ENCODE measurements at places on chromosomes 6 and 20. TPM values are rescaled to one million over a fixed set of nuclear protein-coding genes. Genes with fewer than 3 reads are reported as not detected.

Gene KHDC1L
- total RNA-seq: not detected

Gene CENPB
- 45.4 TPM for total RNA-seq

Gene MOXD1
- total RNA-seq: 4.3 TPM

Gene C20orf141
- total RNA-seq: not detected

Gene TSPYL1
- 92.8 TPM for total RNA-seq

Gene ADAM33
- total RNA-seq: 6.8 TPM

Gene SLC2A10
- 5.8 TPM for total RNA-seq

Gene ZC2HC1B
- 0.49 TPM for total RNA-seq

Gene TUBB2B
- 0.66 TPM for total RNA-seq

Gene PRR18
- 0.28 TPM for total RNA-seq

Gene TMEM74B
- not detected for total RNA-seq

Gene TFAP2D
- total RNA-seq: not detected

Gene C6orf89
- total RNA-seq: 37.9 TPM

GRCh38 chr20:46774943-46775560, 65.6 kb downstream of the SLC2A10 start:
- H3K27ac ChIP-seq: no peak overlapping the region
- no peak for DNase-seq
- no peak overlapping the region for H3K4me3 ChIP-seq
- no peaks in the 10 kb centered on the region for H3K36me3 ChIP-seq
- no peaks in the 10 kb centered on the region for H3K4me1 ChIP-seq
- peaks cover 66% of the 10 kb centered on the region for H3K27me3 ChIP-seq

- peaks cover 8% of the 10 kb centered on the region for H3K4me1 ChIP-seq
- no peak overlapping the region for H3K4me3 ChIP-seq
These were observed 13.9 kb upstream of the CST7 start for GRCh38 chr20:24935140-24935539.

DNA sequence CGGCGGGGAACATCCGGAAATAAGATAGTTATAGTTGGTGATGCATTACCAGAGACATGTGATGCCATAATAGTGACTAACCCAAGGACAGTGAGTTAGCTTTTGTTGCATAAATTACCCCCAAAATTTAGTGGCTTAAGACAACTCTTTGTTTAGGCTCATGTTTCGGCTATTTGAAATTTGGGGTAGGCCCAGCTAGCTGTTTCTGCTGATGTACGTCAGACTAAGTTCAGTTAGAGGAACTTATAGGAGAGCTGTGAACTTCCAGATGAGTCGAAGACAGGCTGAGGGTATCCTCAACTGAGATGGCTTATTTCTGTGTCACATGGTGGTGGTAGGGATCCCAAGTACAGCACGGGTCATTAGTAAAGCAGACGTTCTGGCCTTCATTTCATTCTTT, 366.5 kb downstream of the PLCB1 start:
- no peak overlapping the region for H3K27ac ChIP-seq
- H3K4me3 ChIP-seq: no peak overlapping the region
- H3K4me1 ChIP-seq: no peaks in the 10 kb centered on the region
- DNase-seq: no peak

GRCh38 chr6:161853657-161854056, 579.8 kb upstream of the AGPAT4 start:
- no peaks in the 10 kb centered on the region for H3K36me3 ChIP-seq
- no peaks in the 10 kb centered on the region for H3K27me3 ChIP-seq
- no peaks in the 10 kb centered on the region for H3K4me1 ChIP-seq
- no peak overlapping the region for H3K27ac ChIP-seq

- no peak for DNase-seq
- H3K4me3 ChIP-seq: no peak overlapping the region
- no peaks in the 10 kb centered on the region for H3K27me3 ChIP-seq
- H3K27ac ChIP-seq: no peak overlapping the region
- H3K36me3 ChIP-seq: no peaks in the 10 kb centered on the region
These were observed 154.6 kb downstream of the KIF16B start for GRCh38 chr20:16418616-16419015.

GRCh38 chr20:12594410-12595088, 414.2 kb upstream of the SPTLC3 start:
- no peak for DNase-seq
- no peak overlapping the region for H3K4me3 ChIP-seq
- no peaks in the 10 kb centered on the region for H3K36me3 ChIP-seq
- H3K4me1 ChIP-seq: no peaks in the 10 kb centered on the region
- no peak overlapping the region for H3K27ac ChIP-seq
- no peaks in the 10 kb centered on the region for H3K27me3 ChIP-seq

- no peak for DNase-seq
- no peaks in the 10 kb centered on the region for H3K36me3 ChIP-seq
- no peaks in the 10 kb centered on the region for H3K4me1 ChIP-seq
- no peak overlapping the region for H3K4me3 ChIP-seq
These were observed 320.1 kb upstream of the FKBP1C start for GRCh38 chr6:62891065-62891647.

- no peaks in the 10 kb centered on the region for H3K4me1 ChIP-seq
- H3K27me3 ChIP-seq: no peaks in the 10 kb centered on the region
- DNase-seq: no peak
These were observed 149.4 kb downstream of the CD24 start for GRCh38 chr6:106825156-106825555.

- no peak overlapping the region for H3K27ac ChIP-seq
- H3K4me3 ChIP-seq: no peak overlapping the region
- H3K27me3 ChIP-seq: no peaks in the 10 kb centered on the region
- H3K4me1 ChIP-seq: no peaks in the 10 kb centered on the region
- H3K36me3 ChIP-seq: no peaks in the 10 kb centered on the region
These were observed 110.0 kb downstream of the PPP1R14C start for GRCh38 chr6:150252714-150253444.

GRCh38 chr6:116111552-116112528, 11.2 kb downstream of the NT5DC1 start:
- peaks cover 30% of the 10 kb centered on the region for H3K36me3 ChIP-seq
- H3K4me3 ChIP-seq: no peak overlapping the region
- no peak for DNase-seq
- no peak overlapping the region for H3K27ac ChIP-seq

GRCh38 chr6:149013586-149014344, 266.9 kb downstream of the UST start:
- H3K4me1 ChIP-seq: no peaks in the 10 kb centered on the region
- H3K27me3 ChIP-seq: no peaks in the 10 kb centered on the region
- no peak overlapping the region for H3K4me3 ChIP-seq

- H3K27me3 ChIP-seq: no peaks in the 10 kb centered on the region
- no peak overlapping the region for H3K27ac ChIP-seq
- no peak overlapping the region for H3K4me3 ChIP-seq
- peaks cover 60% of the 10 kb centered on the region for H3K4me1 ChIP-seq
These were observed 7.4 kb downstream of the LY86 start for GRCh38 chr6:6595952-6596351.

DNA sequence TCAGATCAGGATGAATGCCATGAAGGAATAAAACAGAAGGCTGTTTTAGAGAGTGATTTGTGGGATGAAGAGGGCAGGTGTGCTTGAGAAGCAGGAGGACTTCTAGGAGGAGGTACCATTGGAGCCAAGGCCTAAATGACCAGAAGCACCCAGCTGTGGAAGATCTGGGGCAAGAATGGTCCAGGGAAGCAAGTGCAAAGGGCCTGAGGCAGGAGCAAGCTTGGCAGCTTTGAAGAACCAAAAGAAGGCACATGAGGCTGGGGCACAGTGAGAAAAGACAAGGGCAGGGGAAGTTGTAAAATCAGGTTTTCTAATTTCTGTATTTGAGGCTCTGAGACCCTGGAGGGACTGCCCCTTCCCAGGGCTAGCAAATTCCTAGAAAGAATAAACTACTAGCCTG, 9.8 kb downstream of the SLC13A3 start:
- H3K27me3 ChIP-seq: no peaks in the 10 kb centered on the region

GRCh38 chr6:140045116-140045515, 670.7 kb upstream of the CITED2 start:
- H3K36me3 ChIP-seq: no peaks in the 10 kb centered on the region
- H3K27me3 ChIP-seq: no peaks in the 10 kb centered on the region
- no peak overlapping the region for H3K27ac ChIP-seq
- DNase-seq: no peak
- no peaks in the 10 kb centered on the region for H3K4me1 ChIP-seq

DNA sequence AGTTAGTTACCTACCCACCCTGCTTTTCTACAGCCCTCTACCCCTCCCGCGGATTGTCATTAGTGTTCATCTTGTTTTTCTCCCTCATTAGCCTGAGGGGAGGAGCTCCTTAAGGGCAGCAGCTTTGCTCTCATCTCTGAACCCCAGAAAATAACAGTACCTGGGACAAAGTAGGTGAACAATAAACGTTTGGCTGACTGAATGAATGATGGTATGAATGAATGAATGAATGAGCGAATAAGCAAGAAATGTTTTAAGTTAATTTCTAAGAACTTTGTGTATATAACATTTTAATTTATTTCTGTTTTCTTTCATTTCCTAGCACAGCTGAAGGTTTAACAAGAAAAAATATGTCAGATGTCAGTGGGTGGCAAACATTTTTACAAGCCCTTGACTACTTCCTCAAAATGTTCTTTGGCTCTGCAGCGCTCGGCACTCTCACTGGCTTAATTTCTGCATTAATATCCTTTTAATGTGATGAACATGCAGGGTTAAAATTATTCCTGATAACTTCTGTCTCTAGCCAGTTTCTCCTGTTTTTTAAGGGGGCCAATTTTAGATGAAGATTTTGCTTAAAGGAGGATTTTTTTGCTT, 50.1 kb downstream of the SLC9A8 start:
- peaks cover 14% of the 10 kb centered on the region for H3K4me1 ChIP-seq
- no peak overlapping the region for H3K4me3 ChIP-seq
- DNase-seq: no peak
- H3K27ac ChIP-seq: peak overlapping the region; percentile 5
- no peaks in the 10 kb centered on the region for H3K27me3 ChIP-seq

GRCh38 chr6:150325066-150325772, 43.6 kb upstream of the IYD start:
- no peak overlapping the region for H3K27ac ChIP-seq
- DNase-seq: no peak
- H3K27me3 ChIP-seq: no peaks in the 10 kb centered on the region
- no peaks in the 10 kb centered on the region for H3K36me3 ChIP-seq
- H3K4me1 ChIP-seq: no peaks in the 10 kb centered on the region
- H3K4me3 ChIP-seq: no peak overlapping the region

DNA sequence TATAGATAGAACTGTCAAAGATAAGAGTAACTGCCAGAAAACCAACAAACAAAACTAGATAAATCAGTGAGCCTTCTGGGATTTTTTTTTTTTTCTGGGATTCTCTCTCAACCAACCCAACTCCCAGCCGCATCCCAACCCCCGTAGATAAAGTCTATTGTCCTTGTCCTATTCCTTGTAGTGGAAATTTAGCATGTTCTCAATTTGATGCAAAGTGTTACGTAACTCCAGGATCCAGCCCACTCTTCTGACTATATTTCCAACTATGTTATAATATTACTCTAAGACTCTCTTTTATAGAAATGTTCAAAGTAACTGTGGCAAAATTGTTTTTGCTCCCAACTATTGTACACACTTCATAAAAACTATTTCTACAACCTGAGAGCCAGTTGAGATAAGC, 15.4 kb upstream of the CDYL start:
- H3K4me3 ChIP-seq: no peak overlapping the region
- H3K27ac ChIP-seq: no peak overlapping the region
- no peak for DNase-seq
- H3K36me3 ChIP-seq: no peaks in the 10 kb centered on the region
- no peaks in the 10 kb centered on the region for H3K27me3 ChIP-seq
- no peaks in the 10 kb centered on the region for H3K4me1 ChIP-seq

- H3K27me3 ChIP-seq: no peaks in the 10 kb centered on the region
- no peak for DNase-seq
- H3K4me1 ChIP-seq: peaks cover 53% of the 10 kb centered on the region
- peaks cover 3% of the 10 kb centered on the region for H3K36me3 ChIP-seq
- peak overlapping the region; percentile 8 for H3K4me3 ChIP-seq
These were observed 22.9 kb downstream of the STX7 start for GRCh38 chr6:132490024-132490423.

DNA sequence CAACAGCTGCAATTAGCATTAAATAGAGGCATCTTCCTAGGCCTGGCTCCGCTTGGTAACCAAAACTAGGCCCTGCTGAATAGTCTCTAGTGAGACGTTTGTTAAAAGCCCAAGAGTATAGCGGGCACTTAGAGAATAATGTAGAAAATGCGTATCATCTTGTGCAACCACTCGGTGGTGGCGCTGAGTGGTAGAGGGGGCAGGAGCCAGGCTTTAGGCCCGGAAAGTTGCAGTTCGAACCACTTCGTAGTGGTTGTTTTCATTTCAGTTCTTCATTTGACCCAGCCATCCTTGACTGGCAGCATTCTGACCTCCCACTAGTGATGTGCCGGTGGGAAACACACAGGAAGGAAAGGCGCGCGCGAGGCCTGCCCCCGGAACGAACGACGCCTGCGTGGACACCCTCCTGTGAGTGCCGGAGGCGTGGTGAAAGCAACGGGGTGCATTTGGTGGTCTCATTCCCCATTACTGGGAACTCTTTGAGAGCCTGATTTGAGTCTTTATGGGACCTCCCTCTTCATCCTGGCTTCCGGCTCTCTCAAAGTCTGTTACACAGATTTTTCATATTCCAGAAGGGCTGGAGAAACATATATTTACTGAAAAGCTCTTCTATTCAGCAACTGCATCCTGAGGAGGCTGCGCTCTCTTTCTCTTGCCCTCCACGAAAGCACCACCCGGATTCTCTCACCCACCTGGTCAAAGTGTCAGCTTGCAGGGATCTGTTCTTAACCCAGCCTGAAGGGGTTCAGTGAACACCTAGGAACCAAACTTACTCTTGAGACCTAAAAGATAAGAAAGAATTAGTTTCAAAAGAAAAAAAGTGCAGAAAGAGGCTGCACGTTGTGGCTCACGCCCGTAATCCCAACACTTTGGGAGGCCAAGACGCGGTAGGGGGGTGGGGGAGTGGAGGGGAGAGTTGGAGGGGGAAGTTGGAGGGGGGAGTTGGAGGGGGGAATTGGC, 18.2 kb downstream of the GPX5 start:
- H3K4me1 ChIP-seq: peaks cover 9% of the 10 kb centered on the region
- H3K36me3 ChIP-seq: no peaks in the 10 kb centered on the region
- DNase-seq: no peak
- H3K4me3 ChIP-seq: no peak overlapping the region
- H3K27ac ChIP-seq: no peak overlapping the region

- no peak overlapping the region for H3K27ac ChIP-seq
- no peaks in the 10 kb centered on the region for H3K36me3 ChIP-seq
- DNase-seq: no peak
- peak overlapping the region; percentile 23 for H3K4me3 ChIP-seq
These were observed 2.5 kb downstream of the PRRT1 start for GRCh38 chr6:32149092-32149755.

GRCh38 chr6:13474360-13474759, 13.0 kb downstream of the GFOD1 start:
- peak overlapping the region; percentile 30 for H3K27ac ChIP-seq
- no peaks in the 10 kb centered on the region for H3K27me3 ChIP-seq
- H3K36me3 ChIP-seq: peaks cover 15% of the 10 kb centered on the region
- H3K4me1 ChIP-seq: peaks cover 66% of the 10 kb centered on the region
- DNase-seq: no peak

- peak overlapping the region; percentile 99 for H3K27ac ChIP-seq
- no peak for DNase-seq
- peaks cover 24% of the 10 kb centered on the region for H3K4me1 ChIP-seq
- H3K36me3 ChIP-seq: no peaks in the 10 kb centered on the region
These were observed 113.9 kb downstream of the HFE start for GRCh38 chr6:26200918-26201721.
